Left renal pelvis (tissue), 4 donors: ENCODE measurements at places on chromosomes 1 and 21.

GRCh38 chr1:225468270-225469020, 40.6 kb upstream of the LBR start:
- DNase-seq = no peak

DNA sequence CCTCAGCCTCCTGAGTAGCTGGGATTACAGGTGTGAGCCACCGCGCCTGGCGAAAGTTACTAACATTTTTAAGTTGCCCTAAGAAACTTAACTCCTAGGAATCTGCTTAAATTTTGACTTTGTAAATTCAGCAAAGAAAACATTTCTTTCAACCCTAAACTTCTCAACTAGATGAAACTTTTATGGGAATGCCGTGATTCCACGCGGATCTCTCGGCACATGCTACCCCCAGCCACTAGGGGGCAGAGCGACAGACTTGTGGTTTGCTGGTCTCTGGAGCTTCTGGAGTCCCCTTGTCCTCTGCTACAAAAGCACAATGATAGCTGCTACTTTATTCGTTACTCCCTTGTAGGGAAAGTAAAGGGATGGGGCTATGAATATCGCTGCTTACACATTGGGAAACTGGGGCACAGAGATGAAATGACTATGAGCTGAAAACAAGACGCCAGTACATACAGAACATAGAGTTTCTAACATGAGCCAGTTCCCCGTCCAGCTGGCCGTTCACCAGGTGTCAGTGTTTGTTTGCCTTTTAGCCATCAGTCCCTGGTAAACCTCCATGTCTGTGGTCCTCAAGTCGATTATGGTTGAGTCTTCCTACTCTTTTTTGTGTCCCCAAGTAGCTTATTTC, 114.7 kb downstream of the PBX1 start:
- no peak for DNase-seq

GRCh38 chr1:29520571-29521437, 284.5 kb downstream of the PTPRU start:
- no peak for DNase-seq

DNA sequence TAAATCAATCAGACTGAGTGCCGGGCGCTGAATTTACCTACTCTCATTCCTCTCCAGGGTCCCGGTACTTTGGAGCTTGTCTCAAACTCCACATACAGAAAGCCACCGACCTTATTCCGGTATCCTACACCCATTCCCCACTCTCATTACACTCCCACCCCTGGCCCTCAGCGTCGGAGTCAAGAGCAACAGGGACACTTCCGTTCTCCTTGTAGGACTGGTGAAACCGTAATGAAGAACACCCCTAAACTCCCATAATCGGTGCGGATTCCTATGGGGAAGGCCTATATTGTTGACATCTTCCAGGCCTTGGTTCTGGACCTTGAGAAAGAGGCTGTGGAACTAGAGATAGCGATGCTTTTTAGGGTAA, 798 bp downstream of the ZBED6 start:
- DNase-seq = no peak

DNA sequence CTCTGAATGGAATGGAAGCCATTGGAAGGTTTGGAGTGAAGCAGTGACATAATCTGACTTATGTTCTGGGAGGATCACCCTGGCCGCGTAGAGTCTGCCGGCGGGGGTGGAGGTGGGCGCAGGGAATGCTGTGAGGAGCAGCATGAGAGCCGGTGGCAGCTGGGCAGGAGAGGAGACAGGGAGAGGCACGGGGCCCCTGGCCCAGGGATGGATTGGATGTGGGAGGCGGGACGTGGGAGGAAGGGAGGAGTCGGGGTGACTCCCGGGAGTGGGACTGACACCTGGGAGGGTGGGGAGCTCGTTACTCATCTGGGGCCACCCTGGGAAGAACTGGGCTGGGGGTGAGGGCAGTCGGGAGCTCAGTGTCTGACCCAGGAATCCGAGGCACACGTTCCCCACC, 10.4 kb upstream of the KCNAB2 start:
- DNase-seq = no peak
